CD4-positive, alpha-beta T cell treated with Interleukin-12 subunit alpha and Interleukin-12 subunit beta, for 1 hour (primary cell): ENCODE measurements at places on chromosomes 2 and 18.

DNA sequence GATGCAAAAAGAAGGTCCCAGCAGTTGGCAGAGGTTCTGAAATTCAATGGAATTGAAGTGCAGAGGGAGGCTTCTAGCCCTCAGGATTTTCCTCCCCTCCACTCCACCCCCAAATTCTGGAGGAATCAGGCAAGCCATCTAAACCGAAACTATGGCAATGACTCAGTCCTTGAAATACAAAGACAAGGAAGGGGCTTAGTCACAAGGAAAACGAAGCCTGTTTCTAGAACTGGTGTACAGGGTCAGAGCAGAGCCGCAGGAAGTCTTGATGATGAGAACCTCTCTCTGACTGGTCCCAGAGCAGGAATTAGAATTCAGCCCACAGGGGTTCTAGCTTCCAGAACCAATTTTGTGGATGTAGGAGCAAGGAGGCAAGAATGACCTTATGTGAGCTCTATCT lies 111.7 kb upstream of the SCN1A start:
- DNase-seq = no peak

DNA sequence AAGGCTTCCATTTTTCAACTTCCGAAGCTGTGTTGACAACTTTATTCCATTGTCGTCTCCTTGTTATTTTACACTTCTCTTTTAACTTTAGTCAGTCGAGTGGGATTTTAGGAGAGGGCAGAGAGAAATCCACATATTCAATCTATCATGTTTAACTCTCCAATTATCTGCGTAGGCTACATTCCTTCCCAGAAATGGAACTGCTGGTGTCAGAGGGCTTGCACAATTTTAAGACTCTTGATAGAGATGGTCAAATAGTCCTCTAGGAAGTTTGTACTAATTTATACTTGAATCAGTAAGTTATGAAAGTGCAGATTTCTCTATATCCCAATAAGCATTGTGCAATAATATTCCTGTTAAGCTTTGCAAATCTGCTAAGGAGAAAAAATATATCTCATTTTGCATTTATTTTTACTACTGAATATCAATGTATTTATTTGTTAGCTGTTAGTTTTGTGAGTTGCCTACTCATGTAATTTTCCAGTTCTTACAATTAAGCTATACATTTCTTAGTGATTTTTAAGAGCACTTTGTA lies 95.6 kb downstream of the CYP26B1 start:
- DNase-seq = no peak

DNA sequence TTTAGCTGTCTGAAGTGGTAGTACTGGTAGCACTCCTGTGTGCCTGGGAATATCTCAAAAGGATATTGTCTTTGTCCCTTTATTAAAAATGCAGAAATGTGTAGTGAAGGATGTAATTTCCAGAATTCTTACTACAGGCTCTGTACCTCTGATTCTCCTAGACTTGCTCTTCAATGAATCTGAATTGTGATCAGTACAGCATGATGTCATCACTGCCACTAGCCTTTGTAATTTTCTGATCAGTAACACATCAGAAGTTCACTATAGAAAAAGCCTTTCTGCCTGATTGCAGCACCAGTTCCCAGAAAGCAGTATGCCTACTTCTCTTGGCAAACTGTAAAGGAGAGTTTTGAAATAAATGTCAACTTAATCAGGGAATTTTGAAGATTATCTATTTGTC lies 29.2 kb upstream of the OTOF start:
- no peak for DNase-seq

DNA sequence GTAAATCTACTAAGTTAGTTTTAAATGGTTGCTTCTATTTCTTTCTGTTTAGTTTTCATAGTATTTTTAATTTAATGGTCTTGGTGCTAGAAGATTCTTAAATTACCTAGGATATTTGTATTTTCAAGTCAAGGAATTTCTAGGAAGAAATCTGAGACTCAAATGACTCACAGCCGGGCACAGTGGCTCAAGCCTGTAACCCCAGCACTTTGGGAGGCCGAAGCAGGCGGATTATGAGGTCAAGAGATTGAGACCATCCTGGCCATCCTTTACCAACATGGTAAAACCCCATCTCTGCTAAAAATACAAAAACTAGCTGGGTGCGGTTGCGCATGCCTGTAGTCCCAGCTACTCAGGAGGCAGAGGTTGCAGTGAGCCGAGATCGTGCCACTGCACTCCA lies 95.5 kb downstream of the C2orf74 start:
- no peak for DNase-seq
